Stimulated activated naive CD4-positive, alpha-beta T cell treated with Interleukin-2 at 50 U/mL for 16 hours (primary cell): ENCODE measurements at places on chromosomes 7 and 10.

- no peak for DNase-seq
Observed at GRCh38 chr10:28788252-28788651, 110.9 kb downstream of the BAMBI start.

- DNase-seq, result no peak
Observed at GRCh38 chr10:114743521-114744231, 77.9 kb upstream of the FHIP2A start.

GRCh38 chr10:78634835-78635234 is 433.9 kb upstream of the ZMIZ1 start:
- no peak for DNase-seq

DNA sequence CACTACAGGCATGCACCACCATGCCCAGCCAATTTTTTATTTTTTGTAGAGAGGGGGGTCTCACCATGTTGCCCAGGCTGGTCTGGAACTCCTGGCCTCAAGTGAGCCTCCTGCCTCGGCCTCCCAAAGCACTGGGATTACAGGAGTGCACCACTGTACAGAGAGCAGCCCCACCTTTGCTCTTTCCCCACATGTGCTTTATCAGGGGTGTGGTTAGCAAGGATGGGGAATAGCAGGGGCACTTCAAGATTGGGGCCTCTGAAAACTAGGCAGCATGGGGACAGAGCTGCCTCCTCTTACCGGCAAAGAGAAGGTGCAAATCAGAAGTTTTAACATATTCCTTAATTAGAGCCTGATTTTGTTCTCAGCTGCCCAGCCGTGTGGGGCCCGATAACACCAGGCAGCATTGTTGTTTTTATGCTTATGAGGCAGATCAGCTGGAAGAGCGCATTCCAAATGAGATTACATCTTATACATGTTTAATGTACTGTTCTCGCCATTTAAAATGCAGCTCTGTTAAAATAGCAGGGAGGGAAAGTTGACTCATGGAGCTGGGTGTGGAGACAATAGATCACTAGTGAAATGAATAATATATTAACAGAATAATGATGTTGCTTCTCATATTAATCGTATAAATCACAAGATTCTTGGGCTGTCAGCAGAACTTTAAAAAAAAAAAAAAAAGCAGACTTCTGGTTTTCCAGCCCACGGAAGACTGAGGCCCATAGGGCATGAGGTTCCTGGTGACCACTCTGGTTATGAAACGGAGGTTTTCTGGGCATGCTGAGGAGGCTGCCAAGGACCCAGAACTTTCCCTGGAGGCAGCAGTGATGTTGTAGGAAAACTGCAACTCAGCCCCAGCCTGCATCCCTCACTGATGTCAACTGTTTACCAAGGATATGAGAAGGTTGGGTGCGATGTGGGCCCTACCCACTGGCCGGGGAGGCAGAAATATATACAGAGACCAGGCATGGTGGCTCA is 62.5 kb downstream of the TMEM130 start:
- DNase-seq, result no peak
